Stomach (tissue), 19 donors: ENCODE measurements at places on chromosomes 4 and X. TPM values are rescaled to one million over a fixed set of nuclear protein-coding genes. Genes with fewer than 3 reads are reported as not detected.

GRCh38 chrX:103215425-103215991, 600 bp downstream of the BEX4 start:
- peak; percentile 70 for DNase-seq

DNA sequence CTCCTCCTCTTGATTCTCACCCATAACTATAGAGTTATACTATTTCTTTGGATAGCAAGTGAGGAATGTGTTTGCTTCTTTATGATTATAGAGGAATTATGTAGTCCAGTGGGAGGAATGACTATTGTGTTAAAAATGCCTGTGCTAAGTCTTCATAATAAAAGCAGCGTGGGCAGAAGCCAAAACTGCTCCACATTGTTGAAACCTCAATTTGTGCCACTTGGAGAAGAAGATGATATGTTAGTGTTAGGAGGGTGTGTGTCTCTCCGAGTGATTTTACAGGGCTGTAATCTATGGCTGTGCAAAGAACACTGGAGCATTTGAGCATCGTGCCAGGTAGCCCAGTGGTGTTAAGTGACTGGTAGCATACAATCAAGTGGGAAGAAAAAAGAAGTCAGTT, 74.3 kb downstream of the FRAS1 start:
- no peak for DNase-seq

- DNase-seq: no peak
Observed at GRCh38 chrX:3609810-3610209, 103.6 kb downstream of the PRKX start.

GRCh38 chr4:88187766-88188165, 29.3 kb upstream of the ABCG2 start:
- DNase-seq: no peak

Gene MAGEA2B
- not detected for polyA plus RNA-seq

Gene PAGE2
- polyA plus RNA-seq: not detected
